ENCODE measurements at places on chromosomes 4 and X.

GRCh38 chrX:10296576-10296975 is 139.8 kb downstream of the CLCN4 start:
- DNase-seq = no peak

DNA sequence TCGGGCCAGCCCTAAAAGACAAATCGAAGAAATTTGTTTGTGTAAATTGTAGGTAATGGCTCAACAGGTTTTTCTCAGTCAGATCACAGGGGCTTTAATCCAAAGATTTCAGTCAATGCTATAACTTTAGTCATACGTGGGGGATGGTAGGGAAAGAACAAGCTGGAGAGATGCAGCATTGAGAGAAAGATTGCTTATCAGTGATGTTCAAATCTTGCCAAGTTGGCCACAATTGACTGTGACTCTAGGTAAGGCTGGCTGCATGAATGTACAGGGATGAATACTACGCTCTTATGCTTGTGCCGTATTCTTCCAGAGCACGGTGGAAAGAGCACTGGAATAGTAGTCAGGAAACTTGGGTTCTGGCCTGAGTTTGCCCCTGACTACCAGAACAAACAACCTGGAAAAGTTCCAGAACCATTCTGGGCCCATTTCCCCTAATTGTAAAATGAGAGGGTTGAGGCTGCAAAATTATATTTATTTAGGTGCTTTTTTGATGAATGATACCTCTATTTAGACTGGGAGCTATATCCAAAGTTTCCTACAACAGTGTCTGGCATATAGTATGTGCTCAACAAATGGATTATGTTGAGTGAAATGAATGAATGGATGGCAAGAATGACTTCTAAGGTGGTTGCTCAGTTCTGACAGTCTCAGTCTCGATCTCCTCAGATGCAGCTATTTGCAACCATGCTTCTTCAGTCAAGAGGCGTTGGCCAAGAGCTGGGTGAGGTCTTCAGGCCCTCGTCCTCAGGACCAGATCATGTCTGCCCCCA is 44.4 kb downstream of the TSC22D3 start:
- no peak for DNase-seq

DNA sequence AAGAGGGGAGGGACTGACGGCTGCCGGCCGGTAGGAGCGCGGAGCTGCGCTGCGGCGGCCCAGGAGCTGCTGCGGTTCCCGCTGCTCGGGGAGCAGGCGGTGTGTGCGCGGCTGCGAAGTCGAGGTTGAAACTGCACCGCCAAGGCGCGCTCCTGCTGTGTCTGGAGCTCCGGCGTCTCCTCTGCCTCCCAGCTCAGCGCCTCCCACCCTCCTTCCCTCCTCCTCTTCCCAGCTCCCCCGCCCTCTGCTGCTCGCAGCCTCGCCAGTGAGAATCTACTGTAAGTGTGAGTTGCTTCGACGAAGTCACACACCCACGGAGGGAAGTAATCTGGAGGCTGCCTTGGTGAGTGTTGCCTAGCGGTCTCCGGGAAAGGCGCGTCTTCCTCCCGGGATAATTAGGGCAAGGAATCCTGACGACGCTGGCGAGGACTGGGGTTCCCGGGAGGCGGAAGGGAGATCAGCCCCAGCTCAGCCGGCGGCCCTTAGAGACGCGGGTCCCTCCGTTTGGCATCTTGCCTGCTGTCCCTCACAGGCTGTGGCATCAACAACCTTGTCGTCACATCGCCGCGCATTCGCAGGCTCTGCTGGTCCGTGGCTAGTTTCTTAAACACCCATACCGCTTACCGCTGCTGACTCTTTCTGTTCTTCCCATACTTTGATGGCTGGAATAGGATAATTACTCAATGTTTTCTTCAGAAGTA is at the start of gene EPHA5:
Gene EPHA5, minus strand, starts transcription at position 159 of the 701 bp plus-strand sequence. CDS start 747 bp downstream, outside the sequence.
- DNase-seq = peak; percentile 69

- no peak for DNase-seq
Observed at GRCh38 chr4:158873795-158874401, 105.1 kb downstream of the FNIP2 start.

- no peak for DNase-seq
Observed at GRCh38 chr4:1802720-1803522, 9.8 kb downstream of the FGFR3 start.

DNA sequence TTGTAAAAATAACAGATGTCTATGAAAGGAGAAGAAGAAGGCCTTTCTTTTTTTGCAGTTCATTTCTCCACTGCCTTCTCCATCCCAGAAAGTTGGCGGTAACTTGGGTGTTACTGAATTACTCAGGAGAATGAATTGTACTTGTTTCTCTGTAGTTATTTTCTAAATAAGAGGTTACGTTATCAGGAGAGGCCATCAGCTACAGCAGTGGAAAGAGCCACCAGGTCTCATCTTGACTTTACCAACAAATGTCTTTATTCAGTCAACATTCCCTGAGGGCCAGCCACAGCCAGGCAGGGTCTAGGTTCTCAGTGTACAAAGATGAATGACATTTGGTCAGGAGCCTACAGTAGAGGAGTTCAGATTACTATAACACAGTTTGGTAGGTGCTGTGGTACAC is 8.1 kb downstream of the HADH start:
- no peak for DNase-seq

DNA sequence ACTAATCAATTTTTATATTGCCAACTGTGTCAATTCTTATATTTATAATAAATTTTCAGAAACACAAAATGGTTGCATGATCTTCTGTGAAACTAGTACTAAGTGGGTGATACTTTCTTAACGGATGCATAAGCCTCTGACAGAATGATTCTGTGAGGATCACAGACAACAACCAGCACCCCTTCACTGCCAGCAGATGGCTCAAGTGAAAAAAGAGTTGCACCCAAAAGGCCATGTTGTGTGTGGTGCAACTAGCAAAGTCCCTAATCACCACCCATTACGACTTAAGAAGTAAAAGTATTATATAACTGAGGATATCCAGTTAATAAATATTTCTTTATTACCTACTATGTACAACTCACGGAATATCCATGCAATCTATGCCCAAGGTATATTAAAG is 334.0 kb downstream of the PCDH19 start:
- no peak for DNase-seq

- no peak for DNase-seq
Observed at GRCh38 chr4:56297776-56298175, 89.5 kb downstream of the AASDH start.

- no peak for DNase-seq
Observed at GRCh38 chr4:26175006-26175786, 145.6 kb upstream of the RBPJ start.

- DNase-seq = no peak
Observed at GRCh38 chr4:173214661-173215060, 46.0 kb downstream of the GALNT7 start.

DNA sequence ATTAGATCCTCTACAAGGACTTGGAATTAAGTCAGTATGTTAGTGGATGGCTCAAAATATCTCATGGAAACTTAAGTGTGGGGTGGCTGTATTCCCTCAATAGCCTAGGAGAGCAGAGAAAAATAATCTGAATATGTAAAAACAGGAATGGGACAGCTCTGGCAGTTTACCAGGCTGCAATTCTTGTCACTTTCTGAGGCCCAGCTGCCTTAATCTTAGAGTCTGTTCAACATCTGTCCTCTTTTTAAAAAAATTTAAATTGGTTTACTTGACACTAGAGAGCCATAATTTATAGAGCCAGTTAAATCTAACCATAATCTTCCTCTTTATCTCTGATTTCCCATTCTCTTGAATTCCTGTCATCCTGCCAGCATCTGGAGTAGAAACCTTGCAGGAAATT is 109.2 kb upstream of the CXCL13 start:
- DNase-seq = no peak

GRCh38 chr4:141686146-141686775 is 49.9 kb downstream of the IL15 start:
- no peak for DNase-seq
